ENCODE measurements at places on chromosomes 6 and 20.

DNA sequence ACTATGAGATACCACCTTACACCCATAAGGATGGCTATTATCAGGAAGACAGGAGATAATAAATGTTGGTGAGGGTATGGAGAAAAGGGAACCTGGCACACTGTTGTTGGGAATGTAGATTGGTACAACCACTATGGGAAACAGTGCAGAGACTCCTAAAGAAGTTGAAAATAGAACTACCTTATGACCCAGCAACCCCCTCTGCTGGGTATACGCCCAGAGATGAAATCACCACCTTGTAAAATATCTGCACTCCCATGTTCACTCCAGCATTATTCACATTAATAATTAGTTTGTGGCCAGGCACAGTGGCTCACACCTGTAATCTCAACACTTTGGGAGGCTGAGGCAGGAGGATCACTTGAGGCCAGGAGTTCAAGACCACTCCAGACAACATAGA is 26.8 kb downstream of the ZBTB9 start:
- peak; percentile 50 for DNase-seq

DNA sequence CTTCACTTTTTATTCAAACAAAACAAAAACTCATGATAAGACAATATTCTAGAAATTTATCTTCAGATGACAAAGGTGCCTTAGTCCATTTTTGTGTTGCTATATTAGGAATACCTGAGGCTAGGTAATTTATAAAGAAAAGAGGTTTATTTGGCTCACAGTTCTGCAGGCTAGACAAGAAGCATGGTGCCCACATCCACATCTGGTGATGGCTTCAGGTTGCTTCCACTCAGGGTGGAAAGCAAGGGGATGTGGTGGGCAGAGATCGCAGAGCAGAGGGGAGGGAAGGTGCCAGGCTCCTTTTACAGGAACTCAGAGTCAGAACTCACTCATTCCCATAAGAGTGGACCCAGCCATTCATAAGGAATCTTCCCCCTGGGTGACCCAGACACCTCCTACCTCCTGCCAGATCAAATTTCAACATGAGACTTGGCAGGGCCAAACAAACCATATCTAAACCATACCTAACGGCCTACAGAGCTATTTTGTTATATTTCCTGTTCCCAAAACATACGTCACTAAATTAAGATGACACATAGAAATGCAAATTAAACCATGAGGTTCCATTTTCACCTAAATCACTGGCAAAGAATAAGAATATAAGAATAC is 26.4 kb downstream of the ABHD12 start:
- peak; percentile 43 for DNase-seq

DNA sequence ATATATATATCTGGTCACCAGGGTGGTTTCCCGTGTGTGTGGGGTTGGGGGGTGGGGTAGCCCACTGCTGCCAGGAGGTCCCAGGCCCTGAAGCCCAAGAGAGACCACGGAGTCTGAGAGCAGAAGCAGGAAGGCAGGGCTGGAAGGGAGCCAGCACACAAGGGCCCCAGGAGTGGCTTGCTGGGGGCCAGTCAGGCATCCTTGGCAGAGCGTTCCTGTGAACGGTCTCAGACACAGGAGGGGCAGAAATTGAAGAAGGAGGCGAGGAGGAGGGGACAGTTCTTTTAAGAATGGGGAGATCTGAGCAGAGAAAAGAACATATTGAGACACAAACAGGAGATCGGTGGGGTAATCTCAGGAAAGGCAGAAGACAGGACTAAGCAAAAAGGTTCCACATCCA is 1.9 kb upstream of the EBF4 start:
- DNase-seq = no peak

DNA sequence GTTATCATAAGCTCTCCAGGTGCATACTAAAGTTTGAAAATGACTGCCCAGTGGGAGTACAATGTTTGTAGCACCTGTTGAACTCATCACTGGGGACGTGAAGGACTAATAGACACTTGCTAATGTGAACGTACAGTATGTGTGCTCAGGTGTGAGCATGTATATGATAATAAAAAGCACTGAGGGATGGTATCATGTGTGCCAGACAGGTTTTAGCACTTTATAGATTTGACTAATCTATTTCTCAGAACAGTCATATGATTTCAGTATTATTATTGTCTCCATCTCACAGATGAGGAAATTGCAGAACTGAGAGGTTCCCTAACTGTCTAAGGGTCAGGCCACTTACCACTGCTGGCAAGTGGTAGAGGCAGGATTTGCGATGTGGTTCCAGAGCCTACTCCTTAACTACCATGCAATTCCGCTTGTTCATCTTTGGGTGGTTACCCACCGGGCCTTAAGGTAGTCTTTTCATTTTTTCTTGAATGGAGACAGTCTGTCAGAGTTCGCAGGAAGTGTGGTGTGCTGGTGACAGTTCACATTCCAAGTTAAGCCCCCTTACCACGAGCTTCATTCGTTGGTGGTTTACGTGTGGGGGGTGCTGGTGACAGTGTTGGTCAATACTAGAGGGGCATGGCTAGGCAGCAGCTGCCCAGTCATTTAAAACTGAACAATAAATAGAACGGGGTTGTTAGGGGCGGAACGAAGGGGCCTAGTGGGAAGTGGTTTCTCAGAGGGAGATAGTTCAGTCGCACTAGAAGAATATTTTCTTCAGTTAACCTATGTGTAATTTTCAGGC is 46.8 kb downstream of the RREB1 start:
- no peak for DNase-seq

GRCh38 chr6:115691433-115691832 is 369.3 kb downstream of the FRK start:
- DNase-seq = no peak

DNA sequence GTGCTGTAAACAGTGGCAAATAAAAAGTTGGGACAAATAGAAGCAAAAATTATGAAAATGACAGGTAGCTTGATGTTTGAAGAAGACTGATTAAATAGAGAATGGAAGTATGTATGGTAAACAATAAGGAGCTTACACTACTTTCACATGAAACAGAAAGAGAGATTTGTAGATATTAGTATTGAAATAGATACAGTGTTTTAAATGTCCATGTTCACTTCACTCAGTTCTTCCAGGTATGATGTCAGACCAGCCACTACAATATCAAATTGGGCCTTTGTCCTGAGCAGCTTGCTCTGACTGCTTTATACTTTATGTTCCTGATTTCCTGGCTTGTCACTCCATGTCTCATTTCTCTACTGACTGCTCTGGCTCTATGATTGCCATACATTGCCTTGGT is 107.5 kb downstream of the CENPW start:
- no peak for DNase-seq

DNA sequence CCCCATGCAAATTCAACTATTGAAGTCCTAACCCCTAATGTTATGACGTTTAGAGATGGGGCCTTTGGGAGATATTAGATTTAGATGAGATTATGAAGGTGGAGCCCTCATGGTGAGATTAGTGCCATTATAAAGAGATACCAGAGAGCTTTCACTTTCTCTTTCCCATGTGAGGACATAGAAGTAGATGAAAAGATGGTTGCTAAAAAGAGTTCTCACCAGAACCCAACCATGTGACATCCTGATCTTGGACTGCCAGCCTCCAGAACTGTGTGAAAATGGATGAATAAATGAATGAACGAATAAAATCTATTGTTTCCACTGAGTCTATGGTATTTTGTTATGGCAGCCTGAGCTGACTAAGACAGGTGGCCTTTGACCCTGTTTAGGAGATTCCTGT is 50.6 kb upstream of the FBXO30 start:
- DNase-seq = no peak

GRCh38 chr6:13927203-13927602 is 2.5 kb downstream of the RNF182 start:
- peak; percentile 72 for DNase-seq

GRCh38 chr20:41627001-41627495 is 8.9 kb upstream of the CHD6 start:
- DNase-seq = no peak

DNA sequence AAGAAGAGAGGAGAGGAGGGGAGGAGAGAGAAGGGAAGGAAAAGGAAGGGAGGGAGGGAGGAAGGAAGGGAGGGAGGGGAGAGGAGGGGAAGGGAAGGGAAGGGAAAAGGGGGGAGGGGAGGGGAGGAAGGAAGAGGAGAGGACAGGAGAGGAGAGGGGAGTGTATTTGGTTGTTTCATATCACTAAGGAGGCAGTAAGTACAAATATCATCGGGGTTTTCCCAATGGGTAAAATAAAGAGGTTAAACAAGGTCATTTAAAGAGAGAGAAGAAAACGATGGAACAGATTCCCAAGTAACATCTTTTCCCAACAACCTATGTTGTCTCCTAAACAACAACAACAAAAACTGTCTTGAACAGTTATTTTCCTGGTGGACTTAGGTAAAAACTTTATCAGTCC is 43.6 kb downstream of the MBOAT1 start:
- no peak for DNase-seq
